AG08395 (cell line): ENCODE measurements at places on chromosomes 5 and 9.

DNA sequence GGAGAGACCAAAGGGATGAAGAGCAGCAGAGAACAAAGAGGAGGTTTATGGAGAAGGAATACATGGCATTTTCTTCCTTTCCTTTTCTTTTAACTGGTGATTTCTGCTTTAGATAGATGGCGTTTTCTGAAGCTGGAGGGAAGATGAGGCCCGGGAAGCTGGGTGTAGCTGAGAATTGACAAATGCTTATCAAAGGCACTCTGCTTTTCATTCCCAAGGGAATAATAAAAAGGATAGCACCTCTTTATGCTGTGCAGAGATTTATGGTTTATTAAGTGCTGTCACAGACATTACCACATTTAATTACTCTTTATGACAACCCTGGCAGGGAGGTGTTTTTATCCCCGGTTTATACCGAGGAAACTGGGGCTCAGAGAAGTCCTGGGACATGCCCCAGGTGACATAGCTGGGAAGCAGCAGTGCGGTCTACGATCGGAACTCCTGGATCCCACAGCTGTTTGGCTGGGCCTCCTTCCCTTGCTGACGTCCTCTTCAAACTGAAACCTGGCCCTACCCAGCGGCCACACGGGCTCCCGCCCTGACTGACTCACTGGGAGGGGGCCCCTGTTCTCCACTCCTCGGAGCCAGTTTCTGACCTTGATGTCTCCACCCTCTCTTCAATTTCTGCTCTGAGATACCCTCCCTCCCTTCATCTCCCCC, 8.2 kb upstream of the EPB41L4B start:
- DNase-seq, result peak; percentile 55

GRCh38 chr5:158026304-158027031, 167.5 kb upstream of the CLINT1 start:
- peak; percentile 81 for DNase-seq

DNA sequence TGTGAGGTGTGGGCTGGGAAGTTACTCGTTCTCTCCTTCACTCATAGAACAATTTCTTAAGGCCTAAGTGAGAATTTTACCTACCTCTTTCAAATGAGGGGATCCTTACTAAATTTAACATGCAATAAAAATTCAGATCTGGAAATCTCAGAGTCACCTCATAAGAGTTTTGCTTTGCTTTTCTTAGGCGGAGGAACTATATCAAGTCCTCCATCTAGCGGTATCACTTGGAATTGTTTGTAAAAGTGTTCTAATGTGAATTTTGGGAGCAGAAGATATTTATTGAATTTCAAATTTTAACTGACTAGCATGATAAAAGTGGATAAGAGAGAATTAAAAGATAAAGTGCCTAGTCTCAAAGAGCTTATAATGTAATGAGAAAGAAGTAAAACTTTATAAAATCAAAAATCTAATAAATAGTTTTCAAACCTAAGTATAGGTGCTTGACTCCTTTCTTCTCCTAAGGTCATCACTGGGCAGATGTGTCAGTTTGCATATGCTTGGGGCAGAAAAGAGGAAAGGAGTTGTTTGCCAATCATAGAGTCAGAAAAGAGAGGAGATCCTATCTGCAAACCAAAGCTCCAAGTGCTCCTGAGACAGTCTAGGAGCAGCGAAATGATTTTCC, 145.7 kb upstream of the DAB2 start:
- DNase-seq, result peak; percentile 59

- no peak for DNase-seq
Observed at GRCh38 chr5:151004499-151004898, 15.9 kb upstream of the GPX3 start.

DNA sequence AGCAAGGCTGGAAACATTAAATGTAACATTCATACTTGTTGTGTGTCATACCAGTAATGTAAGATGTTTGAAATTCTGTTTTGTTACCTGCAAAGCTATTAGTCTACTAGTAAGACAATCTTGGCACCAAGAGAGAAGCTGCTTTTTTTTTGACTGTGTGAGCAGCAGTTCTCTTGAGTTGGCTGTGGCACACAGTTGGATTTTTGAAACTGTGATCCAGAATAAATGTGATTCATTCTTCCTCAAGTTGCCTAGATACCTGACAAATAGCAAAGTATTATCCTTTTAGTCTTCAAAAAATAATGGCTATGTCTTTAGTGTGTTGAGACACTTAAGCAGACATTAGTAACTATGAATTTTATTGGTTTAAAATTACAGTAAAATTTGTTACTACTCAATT, 57.2 kb upstream of the HAPLN1 start:
- no peak for DNase-seq

DNA sequence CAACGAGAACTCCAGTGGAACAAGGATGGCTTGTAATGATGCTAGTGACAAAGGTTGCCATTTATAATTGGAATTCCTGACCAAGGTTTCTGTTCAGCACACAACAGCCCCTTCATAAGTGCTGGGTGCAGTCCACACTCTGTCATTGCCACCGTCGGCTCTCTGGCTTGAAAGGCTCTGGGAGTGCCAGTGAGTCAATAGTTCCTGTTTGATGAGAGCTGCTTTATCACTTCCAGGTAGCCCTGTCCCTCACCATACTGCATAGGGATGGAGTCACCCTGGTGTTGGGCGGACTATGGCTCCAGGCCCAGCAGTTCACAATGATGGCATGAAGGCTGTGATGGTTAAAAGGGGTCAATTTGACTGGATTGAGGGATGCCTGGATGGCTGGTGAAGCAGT, 34.6 kb upstream of the SEMA4D start:
- DNase-seq, result no peak

DNA sequence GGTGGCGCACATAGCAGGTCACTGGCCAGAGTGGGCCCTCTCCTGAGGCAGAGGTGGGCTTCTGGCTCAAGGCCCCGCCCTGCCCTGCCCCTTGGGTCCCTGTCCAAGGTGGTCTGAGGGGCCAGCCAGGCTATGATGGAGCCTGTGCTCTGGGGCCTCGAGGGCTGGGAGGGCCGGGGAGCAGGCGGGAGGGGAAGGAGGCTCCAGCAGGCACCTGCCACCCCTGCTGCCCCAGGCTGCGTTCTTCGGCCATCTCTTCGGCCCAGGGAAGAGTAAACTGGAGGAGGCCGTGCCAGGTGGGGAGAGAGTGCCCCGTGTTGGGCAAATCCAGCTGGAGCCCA, 14.6 kb downstream of the FIBCD1 start:
- DNase-seq, result no peak

- DNase-seq, result no peak
Observed at GRCh38 chr5:59130431-59130830, 547.6 kb downstream of the RAB3C start.

GRCh38 chr5:153782589-153783361, 255.9 kb downstream of the FAM114A2 start:
- no peak for DNase-seq

- peak; percentile 77 for DNase-seq
Observed at GRCh38 chr9:78314953-78315870, 18.3 kb downstream of the PSAT1 start.

DNA sequence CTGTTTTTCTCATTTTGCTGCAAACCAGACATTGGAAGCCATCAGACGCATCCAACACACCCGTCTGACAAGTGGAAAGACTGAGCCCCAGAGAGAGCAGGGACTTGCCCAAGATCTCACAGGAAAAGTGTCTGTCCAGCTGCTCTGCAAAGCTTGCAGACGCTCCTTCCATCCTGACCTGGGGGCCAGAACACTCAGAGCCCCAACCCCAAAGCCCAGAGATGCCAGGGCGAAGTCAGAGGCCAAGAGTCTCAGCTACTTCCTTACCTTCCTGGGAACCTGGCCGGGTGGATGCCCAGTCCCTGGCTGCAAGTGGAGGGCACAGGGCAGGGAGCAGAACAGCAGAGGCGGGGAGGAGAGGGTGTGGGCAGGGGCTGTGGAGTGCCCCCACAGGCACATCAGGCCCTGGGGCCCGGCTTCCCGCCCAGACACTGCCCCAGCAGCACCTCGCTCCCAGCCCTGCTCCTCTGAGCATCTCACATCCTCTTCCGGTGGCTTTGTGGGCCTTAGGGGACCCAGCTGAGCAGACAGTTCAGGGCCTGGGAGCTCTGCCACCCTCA, 9.7 kb upstream of the RALGDS start:
- DNase-seq, result no peak

DNA sequence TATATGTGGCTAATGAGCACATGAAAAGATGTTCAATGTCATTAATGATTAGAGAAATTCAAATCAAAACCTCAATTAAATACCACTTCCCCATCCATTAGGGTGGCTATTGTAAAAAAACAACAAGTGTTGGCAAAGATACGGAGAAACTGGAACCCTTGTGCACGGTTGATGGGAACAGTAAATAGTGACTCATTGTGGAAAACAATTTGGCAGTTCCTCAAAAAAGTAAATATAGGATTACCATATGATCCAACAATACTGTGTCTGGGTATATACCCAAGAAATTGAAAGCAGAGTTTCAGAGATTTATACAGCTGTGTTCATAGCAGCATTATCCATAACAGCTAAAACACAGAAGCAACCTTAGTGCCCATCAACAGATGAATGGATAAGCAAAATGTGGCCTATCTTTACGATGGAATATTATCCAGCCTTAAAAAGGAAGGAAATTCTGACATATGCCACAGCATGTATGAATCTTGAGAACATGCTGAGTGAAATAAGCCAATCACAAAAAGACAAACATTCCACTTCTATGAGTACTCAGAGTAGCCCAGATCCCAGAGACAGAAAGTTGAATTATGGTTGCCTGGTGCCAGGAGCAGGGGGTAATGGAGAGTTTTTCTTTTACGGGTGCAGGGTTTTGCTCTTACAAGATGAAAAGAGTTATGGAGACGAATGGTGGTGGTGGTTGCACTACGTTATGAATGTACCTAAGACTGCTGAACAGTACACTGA, 41.4 kb upstream of the LRRC14B start:
- DNase-seq, result no peak

- DNase-seq, result no peak
Observed at GRCh38 chr5:131169810-131170539, 769 bp upstream of the LYRM7 start.

DNA sequence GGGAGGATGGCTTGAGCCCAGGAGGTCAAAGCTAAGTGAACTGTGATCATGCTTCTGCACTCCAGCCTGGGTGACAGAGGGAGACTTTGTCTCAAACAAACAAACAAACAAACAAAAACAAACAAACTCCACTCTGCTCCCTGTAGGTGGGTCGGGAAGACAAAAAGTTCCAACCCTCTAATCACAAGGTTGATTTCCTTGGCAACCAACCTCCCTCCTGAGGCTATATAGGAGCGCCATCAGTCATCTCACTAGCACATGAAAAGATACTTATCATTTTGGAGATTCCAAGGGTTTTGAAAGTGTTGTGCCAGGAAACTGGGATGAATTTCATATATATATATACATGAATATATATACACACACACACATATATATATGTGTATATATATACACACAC, 160.5 kb downstream of the TUSC1 start:
- DNase-seq, result no peak

- peak; percentile 61 for DNase-seq
Observed at GRCh38 chr9:4382722-4383317, 83.0 kb upstream of the GLIS3 start.

GRCh38 chr9:78490231-78490630, 193.3 kb downstream of the PSAT1 start:
- DNase-seq, result no peak

DNA sequence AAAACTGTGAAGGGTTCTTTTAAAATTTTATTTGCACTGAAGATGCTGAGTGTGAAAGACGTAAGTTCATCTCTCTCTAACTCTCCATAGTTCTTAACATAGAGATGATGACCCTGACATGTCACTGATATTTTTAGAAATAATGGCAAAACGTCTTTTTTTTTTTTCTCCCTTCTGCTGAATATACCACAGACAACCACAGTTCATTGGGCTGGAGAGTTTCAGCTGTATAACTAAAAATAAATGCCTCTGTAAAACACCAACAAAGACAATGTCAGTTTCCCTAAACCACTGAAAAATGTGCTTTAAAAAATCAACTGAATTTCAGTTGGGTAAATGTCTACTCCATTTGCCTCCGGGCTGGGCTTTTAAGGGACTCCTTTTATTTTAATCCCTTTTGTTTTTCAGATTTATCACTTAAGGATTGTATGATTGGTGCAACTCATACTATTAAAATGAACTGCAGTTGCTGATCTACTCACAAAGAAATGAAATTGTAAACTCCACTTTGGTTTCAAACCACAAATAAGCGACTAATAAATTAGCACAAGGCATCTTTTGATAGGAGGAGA, 830.9 kb upstream of the WWC1 start:
- DNase-seq, result no peak

GRCh38 chr9:34493972-34494535, 28.7 kb downstream of the ENHO start:
- DNase-seq, result peak; percentile 75

DNA sequence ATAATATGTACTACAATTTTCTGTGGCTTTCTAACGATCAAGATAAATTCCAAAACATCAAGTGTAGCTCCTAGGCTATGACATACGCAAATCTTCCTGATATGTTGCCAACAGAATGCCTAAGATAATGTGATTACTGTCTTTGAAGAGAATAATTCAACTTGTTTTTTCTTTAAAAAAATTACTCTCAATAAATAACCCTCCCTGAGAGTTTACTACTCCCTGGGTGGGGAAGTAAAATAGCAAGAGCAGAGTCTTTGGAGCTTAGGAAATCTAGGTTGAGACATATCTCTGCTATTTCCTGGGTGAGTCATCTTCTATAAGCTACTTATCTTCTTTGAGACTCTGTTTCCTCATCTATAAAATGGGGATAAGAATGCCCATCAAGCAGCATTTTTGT, 201.2 kb downstream of the ACTL7B start:
- peak; percentile 45 for DNase-seq
